ENCODE measurements at places on chromosomes 1 and 21. TPM values are rescaled to one million over a fixed set of nuclear protein-coding genes. Genes with fewer than 3 reads are reported as not detected.

DNA sequence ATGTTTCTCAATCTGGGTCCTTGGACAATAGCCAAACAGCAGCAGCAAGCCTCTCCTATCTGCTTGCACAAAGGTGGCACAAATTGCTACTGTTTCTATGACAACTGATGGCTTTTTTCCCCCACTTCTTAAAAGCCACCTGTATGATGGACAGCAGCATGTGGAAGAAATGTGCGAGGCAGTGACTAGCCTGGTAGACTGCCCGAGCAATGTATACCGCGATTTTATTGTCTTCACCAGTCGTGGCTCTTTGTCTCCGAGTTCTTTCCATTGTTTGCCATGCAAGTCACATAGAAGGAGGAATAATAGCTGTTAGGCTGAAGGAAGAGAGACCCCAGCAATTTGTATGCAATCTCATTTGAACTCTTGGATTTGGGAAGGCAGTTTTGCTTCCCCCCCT lies 79.4 kb downstream of the S1PR1 start:
- no peak for DNase-seq
- no peaks in the 10 kb centered on the region for H3K27me3 ChIP-seq
- H3K36me3 ChIP-seq = no peaks in the 10 kb centered on the region
- H3K4me3 ChIP-seq = no peak overlapping the region

The HHAT gene
- polyA plus RNA-seq = 10.5 TPM

The OR2AK2 gene
- polyA plus RNA-seq = not detected

The SLC1A7 gene
- polyA plus RNA-seq = 0.28 TPM
